ENCODE measurements at places on chromosomes 6 and 20.

GRCh38 chr6:130503146-130503545 lies 137.3 kb downstream of the TMEM200A start:
- DNase-seq, result no peak

- DNase-seq, result no peak
Observed at GRCh38 chr6:106072501-106073090, 13.5 kb upstream of the PRDM1 start.

DNA sequence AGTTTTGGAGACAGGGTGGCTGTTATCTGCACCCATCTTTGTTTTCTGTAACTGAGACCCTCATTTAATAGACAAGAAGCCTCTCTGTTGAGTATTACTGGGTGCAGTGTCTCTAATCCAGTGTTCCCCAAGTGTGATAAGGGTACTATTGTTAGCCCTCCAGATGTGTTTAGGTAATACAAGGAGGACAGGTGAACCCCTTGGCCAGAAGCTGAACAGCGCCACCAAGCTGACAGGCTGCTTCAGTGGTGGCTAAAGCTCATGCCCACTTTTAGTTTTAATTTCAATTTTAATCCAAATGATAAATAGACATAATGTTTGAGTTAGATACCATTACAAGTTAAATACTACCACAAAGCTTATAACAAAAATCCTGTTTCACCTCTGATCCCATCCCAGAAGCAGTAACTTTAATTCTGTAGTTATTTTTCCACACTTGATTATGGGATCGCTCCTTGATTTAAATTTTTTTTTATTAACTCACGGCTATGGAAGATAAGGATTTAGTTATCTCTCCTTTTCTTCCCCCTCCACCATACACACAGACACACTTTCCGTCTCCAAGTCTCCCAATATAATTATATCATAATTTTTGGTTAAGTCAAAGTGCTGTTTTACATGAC lies 8.4 kb upstream of the STK35 start:
- no peak for DNase-seq

DNA sequence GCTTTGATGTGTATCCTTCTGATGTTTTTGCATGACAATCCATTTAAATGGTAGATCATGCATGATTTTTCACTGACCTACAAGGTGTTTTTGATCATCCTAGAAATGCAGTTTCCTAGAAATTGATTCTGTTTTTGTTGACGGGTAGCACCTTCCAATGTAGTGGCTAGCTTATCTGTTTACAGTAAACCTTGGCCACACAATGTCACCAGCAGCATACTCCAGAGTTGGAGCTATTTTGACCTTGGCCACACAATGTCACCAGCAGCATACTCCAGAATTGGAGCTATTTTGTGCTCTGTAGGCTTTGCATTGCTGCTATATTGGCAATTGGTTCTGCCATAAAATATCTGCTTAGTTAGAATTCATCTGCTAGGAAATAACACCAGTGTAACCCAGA lies 74.6 kb upstream of the NAA20 start:
- DNase-seq, result no peak

DNA sequence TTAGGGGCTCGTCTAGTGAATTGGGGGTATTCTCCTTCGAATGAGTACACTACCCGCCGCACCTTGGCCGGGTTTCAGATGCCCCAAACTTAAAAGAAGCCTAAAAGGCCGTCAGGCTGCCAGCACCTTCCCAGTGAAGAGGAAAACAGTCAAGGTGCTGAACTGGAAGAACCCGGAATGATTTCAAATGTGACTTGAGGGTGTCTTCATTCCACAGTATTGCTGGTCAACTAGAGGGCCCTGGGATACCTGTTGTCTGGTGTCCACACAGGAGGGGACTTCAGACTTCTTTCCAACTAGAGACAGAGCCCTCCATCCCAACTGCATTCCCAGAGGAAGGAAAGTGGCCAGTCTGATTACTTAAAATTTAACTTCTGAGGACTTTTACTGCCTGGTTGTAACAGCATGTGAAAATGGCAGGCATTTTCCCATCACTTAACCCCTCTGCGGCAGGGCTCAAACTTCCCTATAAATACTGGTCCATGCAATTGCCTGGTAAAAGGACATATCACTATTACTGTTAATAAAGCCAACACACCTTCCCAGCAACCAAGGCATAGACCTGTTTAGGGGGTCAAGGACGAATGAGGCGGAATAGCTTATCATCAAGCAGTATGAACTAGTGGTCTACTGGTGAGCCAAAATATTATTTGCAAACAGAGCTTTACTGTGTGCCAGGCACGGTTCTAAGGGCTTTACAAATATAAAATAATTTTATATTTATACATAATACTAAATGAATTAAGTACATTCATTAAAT lies 651 bp upstream of the SAMHD1 start:
- DNase-seq, result no peak

DNA sequence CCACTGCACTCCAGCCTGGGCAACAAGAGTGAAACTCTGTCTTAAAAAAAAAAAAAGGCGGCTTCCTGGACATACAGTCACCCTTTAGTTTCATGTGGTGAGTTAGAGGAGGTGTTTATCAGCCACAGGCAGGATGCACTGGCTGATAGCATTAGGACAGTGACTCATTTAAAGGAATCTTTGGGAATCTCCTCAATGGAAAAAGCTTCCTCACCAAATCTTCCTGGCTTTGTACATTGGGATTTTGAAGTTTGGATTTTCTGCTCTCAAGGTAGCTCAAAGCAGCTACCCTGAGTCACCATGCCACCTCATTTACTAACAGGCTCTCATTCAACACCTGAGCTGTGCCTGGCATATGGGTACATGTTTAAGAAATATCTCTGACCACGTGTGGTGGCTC lies 20.2 kb downstream of the PRPH2 start:
- no peak for DNase-seq

DNA sequence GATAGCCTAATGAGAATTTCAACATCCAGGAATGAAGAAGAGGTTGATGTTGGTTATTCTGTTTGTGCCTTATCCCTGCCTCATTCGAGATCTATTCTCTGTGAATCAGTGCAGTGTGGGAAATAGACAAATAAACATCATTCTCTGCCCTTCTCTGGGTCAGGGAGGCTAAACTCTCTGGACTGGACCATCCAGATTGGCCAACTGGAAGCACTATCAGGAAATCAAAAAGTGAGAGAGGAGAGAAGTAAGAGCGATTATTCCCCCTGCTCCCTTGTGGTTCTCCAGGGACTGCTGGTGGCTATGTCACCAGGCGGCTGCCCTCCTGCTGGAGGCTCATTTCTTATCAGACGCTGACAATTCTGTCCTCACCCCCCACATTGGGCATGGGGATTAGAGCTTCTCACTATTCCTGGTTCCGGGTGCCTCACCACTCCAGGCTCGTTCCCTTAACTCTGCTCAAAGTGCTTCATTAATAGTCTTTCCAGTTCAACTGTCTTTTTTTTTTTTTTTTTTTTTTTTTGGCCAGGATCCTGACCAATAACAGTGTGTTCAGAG lies 201.7 kb upstream of the RREB1 start:
- DNase-seq, result no peak

GRCh38 chr6:33164176-33164575 lies 28.1 kb downstream of the COL11A2 start:
- DNase-seq, result no peak

- DNase-seq, result no peak
Observed at GRCh38 chr6:89487864-89488263, 54.9 kb downstream of the ANKRD6 start.

GRCh38 chr20:42611889-42612837 lies 577.5 kb downstream of the PTPRT start:
- DNase-seq, result no peak

DNA sequence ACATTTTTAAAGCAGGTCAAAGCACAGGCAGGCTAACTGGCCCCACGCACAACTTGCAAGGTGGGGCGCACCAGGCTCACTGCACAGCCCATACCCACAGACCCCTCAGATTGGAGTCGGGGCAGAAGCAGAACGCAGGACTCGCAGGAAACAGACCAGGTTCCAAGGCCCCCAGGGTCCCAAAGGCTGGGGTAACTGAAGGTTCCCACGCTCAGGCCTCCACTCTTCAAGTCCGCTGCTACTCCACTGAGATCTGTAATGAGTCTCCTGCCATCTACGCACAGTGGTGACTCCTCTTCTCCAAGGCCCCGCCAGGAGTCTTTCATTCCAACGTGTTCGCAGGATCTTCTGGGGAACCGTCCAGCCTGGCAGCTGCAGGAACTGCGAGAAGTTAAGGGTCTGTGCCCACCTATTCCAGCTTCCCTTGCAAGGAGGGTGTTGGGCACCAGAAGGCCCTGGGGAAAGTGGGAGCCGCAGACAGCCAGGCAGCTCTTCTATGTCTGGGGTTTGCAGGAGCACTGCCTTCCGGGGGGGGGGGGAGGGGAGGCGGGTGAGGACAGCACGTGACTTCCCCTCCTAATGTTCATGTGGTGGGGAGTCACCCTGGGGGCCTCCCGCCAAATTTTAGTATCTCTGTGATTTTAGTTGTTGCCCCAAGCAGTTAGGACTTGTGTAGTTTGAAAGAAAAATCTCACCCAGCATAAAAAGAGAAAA lies 2.0 kb upstream of the TAF4 start:
- no peak for DNase-seq

DNA sequence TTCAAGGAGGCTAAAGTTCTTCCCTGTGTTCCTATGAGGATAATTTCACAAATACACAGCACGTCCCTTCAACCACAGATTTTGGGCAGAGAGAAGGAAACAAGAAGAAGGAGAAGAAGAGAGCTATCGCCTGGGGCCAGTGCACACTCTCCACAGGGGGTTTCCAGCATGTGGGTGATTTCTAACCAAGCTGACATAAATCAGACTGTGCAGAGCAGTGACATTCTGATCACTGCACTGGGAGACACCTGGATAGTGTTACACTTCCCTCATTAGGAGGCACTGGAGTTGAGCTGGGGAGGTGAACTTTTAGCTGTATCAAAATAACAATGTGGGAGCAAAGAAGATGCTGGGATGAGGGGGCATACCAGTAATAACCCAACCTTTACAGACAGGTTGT lies 71.8 kb upstream of the CENPW start:
- DNase-seq, result no peak

DNA sequence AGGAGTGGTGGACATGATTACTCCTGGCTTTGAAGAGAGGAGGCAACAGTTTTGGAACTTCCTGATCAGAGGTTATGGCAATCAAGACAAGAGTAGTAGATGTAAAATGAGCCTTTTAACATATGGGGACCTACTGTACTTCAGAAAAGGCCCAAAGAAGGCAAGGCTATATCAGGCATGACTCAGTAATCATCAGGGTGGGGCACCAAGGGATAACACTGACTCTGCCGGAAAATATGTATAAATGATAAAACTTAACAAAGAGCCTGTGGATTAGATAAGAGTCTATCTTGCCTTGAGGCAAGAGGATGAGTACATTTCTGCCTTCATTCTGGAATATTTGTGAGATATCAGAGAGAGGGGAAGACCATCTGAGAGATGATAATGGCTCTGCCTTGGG lies 1389.9 kb upstream of the MAP3K7 start:
- DNase-seq, result no peak
